ENCODE measurements at places on chromosomes 3 and 15.

GRCh38 chr3:171005648-171006047, 20.9 kb downstream of the SLC2A2 start:
- DNase-seq, result no peak

DNA sequence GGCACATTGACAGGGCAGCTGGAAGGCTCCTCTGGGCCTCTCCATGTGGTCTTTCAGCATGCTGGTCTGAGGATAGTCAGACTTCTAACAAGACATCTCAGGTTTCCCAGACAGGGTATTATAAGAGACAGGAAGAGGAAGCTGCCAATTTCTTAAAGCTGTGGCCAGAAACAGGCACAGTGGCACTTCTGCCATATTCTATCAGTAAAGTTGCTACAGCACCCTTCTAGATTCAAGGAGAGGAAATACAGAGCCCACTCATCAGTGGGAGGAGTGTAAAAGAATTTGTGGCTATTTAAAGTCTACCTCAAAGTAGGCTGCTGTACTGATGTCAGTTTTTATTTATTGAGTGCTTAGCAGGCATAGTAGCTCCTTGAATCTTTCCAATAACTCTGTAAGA, 55.5 kb downstream of the BTD start:
- no peak for DNase-seq

GRCh38 chr3:143627336-143627735, 220.9 kb downstream of the SLC9A9 start:
- DNase-seq, result no peak

- no peak for DNase-seq
These were observed 30.1 kb downstream of the PLA2G4D start for GRCh38 chr15:42064271-42064670.

- no peak for DNase-seq
These were observed 558.3 kb downstream of the NR2F2 start for GRCh38 chr15:96888764-96889163.

- peak; percentile 34 for DNase-seq
These were observed 48.7 kb downstream of the CNOT10 start for GRCh38 chr3:32733631-32734229.

GRCh38 chr3:124410471-124410870, 319.8 kb upstream of the UMPS start:
- DNase-seq, result no peak

DNA sequence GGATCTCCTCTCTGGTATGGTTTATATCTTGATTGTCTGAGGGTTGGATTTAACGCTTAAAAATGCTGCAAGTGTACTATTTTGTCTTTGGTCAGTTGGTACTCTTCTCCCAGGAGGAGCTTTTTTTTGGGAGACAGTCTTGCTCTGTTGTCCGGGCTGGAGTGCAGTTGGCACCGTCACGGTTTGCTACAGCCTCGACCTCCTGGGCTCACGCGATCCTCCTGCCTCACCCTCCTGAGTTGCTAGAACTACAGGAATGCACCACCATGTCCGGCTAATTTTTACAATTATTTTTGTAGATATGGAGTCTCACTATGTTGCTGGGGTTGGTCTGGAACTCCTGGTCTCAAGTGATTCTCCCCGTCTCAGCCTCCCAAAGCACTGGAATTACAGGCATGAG, 89.5 kb downstream of the FNDC3B start:
- DNase-seq, result no peak

DNA sequence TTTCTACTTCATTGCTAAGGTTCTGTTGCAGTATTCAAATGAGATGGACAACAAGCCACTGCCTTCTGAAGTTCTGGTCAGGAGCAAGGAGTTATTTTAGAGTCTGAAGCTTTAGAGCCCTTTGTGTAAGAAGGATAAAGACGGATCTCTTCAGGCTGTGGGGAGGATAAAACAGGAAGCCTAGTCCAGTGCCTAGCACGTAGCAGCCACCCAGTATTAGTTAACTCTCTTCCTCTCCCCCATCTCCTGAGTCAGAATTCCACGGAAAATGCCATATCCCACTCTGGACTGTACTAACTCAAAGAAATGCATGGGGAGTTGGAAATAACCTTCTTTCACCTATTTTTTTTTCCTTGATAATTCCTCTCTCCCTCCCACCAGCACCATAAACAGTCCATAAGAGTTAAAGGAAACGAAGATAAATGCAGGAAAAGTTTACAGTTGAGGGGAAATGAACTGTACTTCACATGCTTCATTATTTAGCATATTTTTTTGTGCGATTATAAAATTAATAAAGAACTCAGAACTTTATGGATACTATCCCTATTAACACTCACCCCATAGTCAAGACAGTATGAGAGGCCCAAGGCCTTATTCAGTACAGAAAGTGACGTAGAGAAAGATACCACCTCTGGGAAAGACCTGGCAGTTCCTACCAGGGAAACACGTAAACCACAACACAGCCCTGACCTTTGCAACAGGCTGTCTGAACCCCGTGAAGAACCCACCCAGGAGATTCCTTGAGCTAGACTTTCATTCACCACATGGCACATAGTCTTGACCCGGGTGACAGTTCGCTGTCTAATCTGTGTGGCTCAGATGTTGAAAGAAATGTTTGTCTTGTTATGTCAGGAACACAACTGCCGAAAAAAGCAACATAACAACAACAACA, 9.2 kb downstream of the IGF2BP2 start:
- DNase-seq, result no peak

GRCh38 chr3:63968612-63969350, 54.5 kb downstream of the PSMD6 start:
- no peak for DNase-seq

DNA sequence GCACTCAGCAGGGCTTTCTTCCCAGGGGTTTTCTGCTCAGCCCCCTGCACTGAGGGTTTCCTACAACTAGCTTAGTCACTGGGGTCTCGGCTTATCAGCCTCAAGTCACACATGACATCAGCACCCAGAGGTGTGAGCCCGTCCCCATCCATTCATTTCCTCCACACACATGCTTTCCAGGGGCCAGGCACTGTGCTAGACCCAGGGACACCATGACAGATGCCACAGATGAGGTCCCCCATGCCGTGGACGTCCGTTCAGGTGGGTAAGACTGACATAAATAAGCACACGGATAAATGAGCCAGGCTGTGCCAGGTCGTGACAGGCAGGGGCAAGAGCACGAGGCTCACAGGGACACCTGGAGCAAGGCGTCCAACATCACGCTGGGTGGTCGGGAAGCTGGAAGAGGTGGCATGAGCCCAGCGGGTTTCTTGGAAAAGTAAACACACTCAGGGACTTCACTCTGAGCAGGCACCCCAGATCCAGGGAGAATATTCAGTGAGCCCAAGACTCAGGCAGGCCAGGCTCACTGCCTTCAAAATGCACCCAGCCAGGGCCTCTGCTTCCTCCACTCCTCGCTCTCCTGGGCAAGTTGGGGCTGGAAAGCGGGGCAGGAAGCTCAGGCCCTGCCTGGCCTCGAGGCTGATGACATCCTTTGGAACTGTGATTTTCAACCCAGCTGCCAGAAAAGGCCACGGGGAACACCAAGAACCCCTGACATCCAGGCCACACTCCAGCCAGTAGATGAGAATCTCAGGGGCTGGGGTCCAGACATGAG, 139.3 kb downstream of the CHSY1 start:
- no peak for DNase-seq

- no peak for DNase-seq
These were observed 6.8 kb downstream of the CSK start for GRCh38 chr15:74788683-74789151.

- DNase-seq, result no peak
These were observed 4.6 kb upstream of the LMOD3 start for GRCh38 chr3:69126999-69127398.

DNA sequence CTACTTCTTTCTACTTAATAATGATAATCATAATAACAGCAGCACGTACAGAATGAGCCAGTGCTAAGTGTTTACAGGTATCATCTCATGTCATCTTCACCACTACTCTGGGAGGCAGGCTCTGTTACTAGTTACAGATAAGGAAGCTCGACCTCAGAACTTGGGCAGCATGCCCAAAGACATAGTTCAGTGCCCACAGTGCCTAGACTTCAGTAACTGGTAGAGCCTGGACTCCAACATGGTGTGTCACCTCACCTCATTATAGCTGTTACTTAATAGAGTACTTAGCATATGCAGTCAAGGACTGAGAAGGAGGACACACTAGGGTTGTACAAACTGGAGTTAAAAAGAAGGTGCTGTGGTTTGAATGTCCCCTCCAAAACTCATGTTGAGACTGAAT, 7.6 kb downstream of the GADL1 start:
- DNase-seq, result no peak

DNA sequence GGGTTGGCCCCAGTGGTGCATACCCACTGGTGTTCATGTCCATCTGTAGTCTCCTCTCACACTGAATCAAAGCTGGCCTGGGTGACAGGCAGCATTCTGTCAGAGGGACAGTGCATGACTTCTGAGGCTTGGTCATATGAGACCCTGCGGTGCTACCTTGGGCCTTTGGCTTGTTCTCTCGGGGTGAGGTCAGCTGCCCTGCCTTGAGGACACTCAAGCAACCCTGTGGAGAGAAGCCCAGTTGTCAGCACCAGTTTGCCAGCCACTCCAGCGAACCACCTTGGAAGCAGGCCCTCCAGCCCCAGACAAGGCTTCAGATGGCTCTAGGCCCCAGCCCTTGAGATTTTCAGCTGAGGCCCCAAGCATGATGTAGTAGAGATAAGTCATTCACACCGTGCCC, 16.9 kb upstream of the RAB7A start:
- no peak for DNase-seq

DNA sequence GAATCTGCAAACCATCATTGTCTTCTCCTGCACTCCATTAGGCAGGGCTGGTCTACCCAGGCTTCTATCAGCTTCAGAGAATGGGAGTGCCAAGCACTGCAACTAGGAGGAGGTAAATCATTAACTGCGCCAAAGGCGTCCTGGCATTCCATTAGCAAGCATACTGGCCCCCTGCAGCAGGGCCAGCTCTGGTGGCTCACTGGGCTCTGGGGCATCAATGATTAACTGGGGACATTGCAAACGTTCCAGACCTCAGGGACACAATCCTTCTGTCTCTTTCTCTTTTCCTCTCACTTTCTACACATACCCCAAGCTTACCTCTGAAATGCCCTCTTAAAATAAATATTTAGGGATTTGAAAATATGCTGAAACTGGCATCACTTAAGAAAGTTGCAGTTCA, 129.0 kb downstream of the MYLK start:
- DNase-seq, result no peak

- DNase-seq, result no peak
These were observed 165.1 kb downstream of the APBA2 start for GRCh38 chr15:29050870-29051269.

- DNase-seq, result peak; percentile 53
These were observed 1.1 kb downstream of the TKT start for GRCh38 chr3:53254509-53255422.

DNA sequence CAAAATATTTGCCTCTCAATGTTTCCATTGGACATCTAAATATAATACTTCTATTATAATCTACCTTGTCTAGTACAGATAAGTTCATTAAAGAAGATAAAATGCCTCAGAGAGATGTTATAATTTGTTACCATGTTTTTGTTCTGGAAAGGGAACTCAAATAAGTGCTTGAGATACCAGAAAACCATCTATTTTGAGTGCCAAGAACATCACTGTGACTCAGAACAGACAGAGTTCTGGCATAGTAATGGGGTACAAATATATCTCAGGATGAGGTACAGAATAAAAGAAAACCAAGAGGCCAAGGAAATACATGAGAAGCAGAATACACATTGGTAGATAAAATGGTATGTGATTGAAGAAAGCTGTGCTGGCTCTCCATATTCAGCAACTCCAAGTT, 58.9 kb downstream of the IMPG2 start:
- DNase-seq, result no peak

DNA sequence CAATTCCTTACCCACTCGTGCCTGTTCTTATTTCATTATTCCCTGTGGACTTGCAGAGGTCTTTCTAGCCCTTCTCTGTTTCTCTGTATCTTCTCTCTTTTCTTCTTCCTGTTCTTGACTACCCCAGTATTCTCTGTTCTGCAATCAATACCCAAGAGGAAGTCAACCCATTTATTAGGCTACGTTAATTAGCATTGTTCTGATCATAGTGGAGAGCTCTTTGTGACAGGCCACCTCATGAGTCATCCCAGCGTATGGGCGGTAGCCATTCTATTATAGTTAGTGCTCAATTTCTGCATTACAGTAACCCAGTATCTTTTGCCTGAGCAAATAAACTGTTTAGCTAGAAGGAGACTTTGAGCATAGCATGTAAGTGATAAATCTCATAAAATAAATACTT, 259.5 kb upstream of the GRM7 start:
- DNase-seq, result no peak

DNA sequence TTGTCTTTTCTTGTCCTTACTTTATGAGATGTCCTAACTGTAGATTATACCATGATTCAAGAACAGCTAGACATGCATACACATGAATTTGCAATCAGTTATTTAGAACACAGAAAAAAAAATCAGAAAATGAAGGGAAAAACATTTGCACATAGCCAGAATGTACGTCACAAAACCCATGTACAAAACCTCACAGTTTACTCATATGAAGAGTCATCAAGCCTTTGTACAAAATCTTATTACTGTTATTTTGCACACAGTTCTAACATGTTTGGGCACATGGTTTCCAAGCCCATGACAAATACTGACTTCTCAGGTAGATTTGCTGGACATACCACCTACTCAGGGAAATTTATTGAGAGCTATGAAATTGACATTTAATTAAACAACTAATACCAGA, 48.2 kb downstream of the MAP3K13 start:
- DNase-seq, result no peak

GRCh38 chr3:121895121-121895520, 920 bp downstream of the SLC15A2 start:
- DNase-seq, result peak; percentile 23

- DNase-seq, result no peak
These were observed 1.7 kb downstream of the HEG1 start for GRCh38 chr3:125054062-125054448.

DNA sequence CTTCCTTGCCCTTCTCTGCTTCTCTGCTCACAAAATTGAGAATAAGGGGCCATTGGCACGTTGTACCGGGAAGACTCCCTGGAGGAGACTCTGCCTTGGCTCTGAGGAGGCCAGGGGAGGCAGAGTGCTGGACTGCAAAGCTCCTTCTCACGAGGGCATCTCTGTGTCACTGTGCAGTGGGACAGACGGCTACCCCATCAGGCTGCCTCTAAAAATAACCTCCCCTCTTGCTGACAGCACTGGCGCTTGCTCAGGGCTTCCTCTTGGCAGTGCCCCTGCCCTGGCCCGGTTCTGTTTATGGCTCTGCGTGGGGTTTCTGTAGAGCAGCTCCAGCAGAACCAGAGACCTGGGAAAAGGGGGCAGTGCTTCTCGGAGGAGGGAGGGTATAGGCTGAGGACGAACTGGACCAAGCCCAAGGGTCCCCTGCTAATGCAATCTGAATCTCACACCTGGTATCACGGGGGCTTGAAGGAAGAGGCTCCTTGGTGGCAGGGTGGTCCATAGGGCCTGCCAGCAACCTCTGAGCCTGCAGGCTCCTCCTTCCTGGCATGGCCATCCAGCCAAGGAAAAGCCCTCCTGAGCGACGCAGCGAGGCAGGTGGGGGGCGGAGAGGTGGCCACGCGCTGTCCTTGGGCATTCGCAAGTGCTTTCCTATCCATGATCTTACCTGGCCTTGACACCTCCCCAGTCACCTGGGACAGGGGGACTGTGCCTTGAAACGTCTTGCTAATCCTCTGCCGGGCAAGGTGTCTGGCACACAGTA, 63.3 kb upstream of the TLE3 start:
- DNase-seq, result no peak

GRCh38 chr3:48090166-48090939, 74.1 kb upstream of the MAP4 start:
- DNase-seq, result no peak

Measured in pons (tissue), 1 donor.